Activated CD8-positive, alpha-beta T cell treated with anti-CD3 and anti-CD28 coated beads, Interleukin-2, amount 10 ng/mL, durations not matched to agents 7 days and 5 days (primary cell): ENCODE measurements at places on chromosomes 16 and 17. TPM values are rescaled to one million over a fixed set of nuclear protein-coding genes. Genes with fewer than 3 reads are reported as not detected.
A peak's percentile ranks its signal among the peaks of the same experiment; 100 is the strongest.

GRCh38 chr16:85819771-85820170, 20.3 kb downstream of the COX4I1 start:
- no peak overlapping the region for H3K27ac ChIP-seq
- DNase-seq = no peak
- H3K4me1 ChIP-seq = peaks cover 9% of the 10 kb centered on the region
- H3K36me3 ChIP-seq = no peaks in the 10 kb centered on the region

Gene CFAP97D1
- total RNA-seq = not detected

GRCh38 chr17:51164911-51165679, 1.1 kb upstream of the NME2 start:
- DNase-seq = no peak
- peaks cover 37% of the 10 kb centered on the region for H3K4me1 ChIP-seq
- peak overlapping the region; percentile 97 for H3K27ac ChIP-seq
- no peaks in the 10 kb centered on the region for H3K27me3 ChIP-seq

GRCh38 chr16:1770328-1771187, 785 bp downstream of the NME3 start:
- H3K4me3 ChIP-seq = peak overlapping the region; percentile 99
- peak overlapping the region; percentile 81 for H3K27ac ChIP-seq
- no peaks in the 10 kb centered on the region for H3K27me3 ChIP-seq
- peaks cover 23% of the 10 kb centered on the region for H3K36me3 ChIP-seq

GRCh38 chr16:976389-976931, 5.1 kb upstream of the SOX8 start:
- H3K4me1 ChIP-seq = peaks cover 4% of the 10 kb centered on the region
- no peak overlapping the region for H3K4me3 ChIP-seq
- no peaks in the 10 kb centered on the region for H3K36me3 ChIP-seq
- H3K27ac ChIP-seq = no peak overlapping the region

Gene C1QTNF8
- not detected for total RNA-seq

Gene CDRT15L2
- total RNA-seq = not detected

Gene ALOXE3
- total RNA-seq = not detected

DNA sequence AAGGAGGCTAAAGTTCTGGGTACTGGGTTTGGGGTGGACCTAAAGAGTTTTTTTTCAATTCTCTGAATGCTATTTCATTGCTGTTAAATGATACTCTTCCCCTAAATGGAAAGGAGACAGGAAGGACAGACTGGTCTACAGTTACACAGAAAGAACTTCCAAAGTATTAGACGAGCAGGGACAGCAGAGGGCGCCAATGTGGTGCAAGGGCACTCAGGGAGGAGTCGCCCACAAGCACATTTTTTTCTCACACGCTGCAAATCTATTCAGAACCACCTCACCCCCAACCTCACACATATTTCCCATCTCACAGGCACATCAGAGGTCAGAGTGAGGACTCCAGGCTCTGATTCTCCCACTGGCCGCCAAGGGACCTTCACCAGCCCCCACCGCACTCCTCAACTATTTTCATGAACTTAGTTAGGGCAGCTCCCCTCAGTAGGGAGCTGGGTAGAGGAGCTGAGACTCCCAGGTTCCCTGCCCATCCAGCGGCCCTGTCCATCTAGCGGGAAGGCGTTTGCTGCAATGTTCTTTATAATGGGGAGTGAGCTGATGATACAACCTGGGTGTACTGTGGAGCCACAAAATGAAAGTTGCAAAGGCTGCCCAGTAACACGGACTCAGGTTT, 6.8 kb upstream of the CA4 start:
- peaks cover 26% of the 10 kb centered on the region for H3K4me1 ChIP-seq
- peaks cover 88% of the 10 kb centered on the region for H3K27me3 ChIP-seq
- H3K4me3 ChIP-seq = no peak overlapping the region
- H3K36me3 ChIP-seq = no peaks in the 10 kb centered on the region
- no peak overlapping the region for H3K27ac ChIP-seq

GRCh38 chr17:59424331-59424730, 92.9 kb downstream of the YPEL2 start:
- no peaks in the 10 kb centered on the region for H3K36me3 ChIP-seq
- no peak overlapping the region for H3K4me3 ChIP-seq
- peak overlapping the region; percentile 32 for H3K27ac ChIP-seq
- H3K27me3 ChIP-seq = no peaks in the 10 kb centered on the region

Gene NPIPA5
- total RNA-seq = 1.3 TPM

Gene HOXB2
- total RNA-seq = 15.7 TPM

DNA sequence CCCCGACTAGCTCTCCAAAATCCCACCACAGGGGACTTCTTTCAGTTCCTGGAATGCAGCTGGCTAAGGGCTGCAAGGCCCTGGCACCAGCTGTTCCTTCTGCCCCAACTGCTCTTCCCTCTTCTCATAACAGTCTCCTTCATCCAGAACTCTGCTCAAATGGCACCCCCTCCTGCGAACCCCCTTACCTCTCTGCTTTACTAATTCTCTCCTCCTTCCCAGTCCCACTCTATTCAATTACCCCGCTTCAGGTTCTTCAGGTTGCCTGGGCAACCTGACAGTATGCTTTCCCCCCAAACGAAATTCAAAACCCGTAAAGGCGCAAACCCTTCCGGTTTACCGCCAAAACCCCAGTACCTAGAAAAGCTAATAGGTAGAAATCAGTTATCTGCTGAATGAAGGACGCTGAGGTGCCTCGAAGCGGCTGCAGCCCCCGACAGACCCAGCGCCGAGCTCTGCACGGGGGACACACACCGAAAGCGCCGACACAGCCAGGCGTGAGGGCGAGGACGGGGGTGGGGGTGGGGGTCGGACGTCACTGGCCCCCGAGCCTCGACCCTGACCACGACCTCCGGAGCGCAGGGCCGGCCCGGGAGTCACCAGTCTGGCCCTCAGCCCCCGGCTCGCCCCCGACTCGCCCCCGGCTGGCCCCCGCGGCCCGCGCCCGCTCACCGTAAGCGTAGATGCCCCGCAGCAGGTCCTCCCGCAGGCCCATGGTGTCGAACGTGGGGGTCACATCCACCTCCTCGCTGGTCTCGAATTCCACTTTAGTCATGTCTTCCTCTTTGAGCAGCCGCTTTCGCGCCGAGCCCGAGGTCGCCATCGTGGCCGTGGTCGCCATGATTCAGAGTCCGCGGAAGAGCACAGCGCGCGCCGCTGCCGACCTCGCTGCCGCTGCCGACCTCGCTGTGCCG, 550 bp downstream of the EIF4A3 start:
- H3K4me3 ChIP-seq = peak overlapping the region; percentile 91
- H3K36me3 ChIP-seq = peaks cover 54% of the 10 kb centered on the region
- no peaks in the 10 kb centered on the region for H3K27me3 ChIP-seq
- peaks cover 35% of the 10 kb centered on the region for H3K4me1 ChIP-seq
- peak overlapping the region; percentile 97 for H3K27ac ChIP-seq

Gene TMEM98
- not detected for total RNA-seq

Gene WFDC1
- total RNA-seq = not detected
